Stimulated activated CD4-positive, alpha-beta T cell treated with anti-CD3 and anti-CD28 coated beads, Interleukin-1b, Interleukin-23, amount 100 ng/mL, for 1 hour (primary cell): ENCODE measurements at places on chromosomes 5 and 9.

GRCh38 chr5:134506054-134507039 lies 19.1 kb upstream of the JADE2 start:
- DNase-seq: no peak

DNA sequence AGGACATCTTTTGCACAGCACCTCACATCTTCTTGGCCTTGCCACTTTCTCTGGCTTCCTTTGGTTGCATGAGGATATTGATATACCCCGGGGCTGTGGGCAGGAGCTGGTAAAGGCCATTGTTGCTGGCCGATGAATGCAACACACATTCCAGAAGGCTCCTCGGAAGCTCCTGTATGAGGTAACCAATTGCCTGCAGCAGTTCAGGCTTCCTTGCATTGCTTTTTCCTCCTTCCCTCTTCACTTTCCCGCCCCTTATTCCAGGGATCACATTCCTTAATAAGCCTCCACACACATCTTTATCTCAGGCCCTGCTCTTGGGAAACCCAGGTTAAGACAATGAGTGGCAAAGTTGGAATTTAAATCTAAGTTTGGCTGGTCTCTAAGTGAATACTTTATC lies 505.4 kb upstream of the CLINT1 start:
- DNase-seq: no peak

- DNase-seq: no peak
Observed at GRCh38 chr5:163760498-163760897, 255.1 kb downstream of the MAT2B start.

DNA sequence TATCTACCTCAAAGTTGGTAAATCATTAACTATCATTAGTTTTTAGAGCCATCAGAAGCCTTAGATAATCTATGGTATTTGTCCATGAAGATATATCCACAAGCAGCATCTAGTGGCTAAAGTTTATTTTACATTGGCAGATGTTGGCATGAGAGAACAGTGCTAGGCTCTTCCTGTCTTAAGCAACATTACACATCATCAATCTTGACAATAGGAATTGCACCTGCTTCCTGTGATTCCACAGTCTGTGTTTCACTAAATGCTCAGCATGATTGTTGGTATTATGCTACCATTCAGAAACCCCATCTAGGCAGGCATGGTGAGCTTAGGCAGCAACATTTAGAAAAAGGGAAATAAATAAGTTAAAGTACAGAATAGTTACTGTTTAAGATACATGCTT lies 246.6 kb downstream of the SLCO4C1 start:
- no peak for DNase-seq

- no peak for DNase-seq
Observed at GRCh38 chr5:71882826-71883741, 164.0 kb downstream of the CARTPT start.

DNA sequence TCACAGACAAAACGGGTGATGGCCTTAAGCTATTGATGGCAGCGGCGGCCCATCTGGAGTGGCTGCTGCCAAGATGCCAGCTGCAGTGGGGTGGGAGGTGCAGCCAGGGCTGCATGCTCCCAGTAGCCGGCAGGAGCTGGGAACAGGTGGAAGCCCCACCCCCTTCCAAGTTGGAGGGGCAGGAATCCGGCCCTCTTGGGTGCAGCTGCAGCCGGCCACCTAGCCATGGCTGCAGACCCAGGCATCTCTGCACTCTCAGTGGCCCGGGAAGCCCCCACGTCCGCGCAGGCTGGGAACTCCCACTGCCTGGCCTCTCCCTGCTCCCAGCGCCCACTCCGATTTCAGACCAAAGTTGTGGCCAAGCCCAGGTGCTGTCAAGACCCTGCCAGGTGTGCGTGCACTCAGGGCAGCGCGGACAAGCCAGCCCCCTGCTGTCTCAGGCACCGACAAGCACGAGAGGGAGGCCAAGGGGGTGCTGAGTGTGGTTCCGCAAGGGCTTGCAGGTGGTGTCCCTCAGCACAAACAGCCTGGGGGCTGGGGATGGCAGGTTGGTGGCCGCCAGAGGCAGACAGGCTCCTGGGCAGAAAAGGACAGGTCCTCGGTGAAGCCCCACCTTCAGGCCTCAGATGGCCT lies 115.1 kb upstream of the TSLP start:
- DNase-seq: no peak

GRCh38 chr5:144198386-144198785 lies 27.7 kb downstream of the KCTD16 start:
- no peak for DNase-seq

- DNase-seq: no peak
Observed at GRCh38 chr9:28413471-28413870, 840.2 kb upstream of the C9orf72 start.

DNA sequence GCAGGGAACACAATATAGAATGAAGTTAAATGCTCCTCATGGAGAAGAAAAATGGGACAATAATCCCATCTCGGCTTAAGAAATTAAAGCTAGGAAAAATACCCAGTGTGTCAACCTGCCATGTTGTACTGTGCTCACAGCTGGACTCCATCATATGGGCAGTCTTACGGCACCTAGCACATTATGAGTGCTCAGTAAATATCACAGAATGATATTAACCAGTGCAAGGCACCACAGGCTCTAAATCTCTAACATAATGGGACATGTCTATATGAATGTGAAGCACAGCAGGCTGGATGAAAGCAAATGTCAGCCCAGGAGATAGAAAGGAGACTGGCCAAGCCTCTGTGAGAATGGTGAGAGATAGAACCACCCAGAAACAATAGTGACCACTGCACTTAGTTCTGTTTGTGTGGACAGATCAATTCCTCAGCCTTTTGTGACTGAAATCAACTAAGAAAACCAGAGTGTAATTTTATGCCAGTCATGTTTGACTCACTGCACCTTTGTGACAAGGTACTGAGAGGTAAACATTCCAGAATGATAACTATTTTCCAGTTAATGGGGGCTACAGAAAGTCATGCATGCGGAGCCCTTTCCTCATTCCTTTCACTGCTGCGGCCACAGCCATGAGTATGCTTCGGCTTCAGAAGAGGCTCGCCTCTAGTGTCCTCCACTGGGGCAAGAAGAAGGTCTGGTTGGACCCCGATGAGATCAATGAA lies 140.4 kb upstream of the CDH6 start:
- no peak for DNase-seq

- DNase-seq: no peak
Observed at GRCh38 chr5:152066784-152067183, 142.1 kb upstream of the GLRA1 start.

DNA sequence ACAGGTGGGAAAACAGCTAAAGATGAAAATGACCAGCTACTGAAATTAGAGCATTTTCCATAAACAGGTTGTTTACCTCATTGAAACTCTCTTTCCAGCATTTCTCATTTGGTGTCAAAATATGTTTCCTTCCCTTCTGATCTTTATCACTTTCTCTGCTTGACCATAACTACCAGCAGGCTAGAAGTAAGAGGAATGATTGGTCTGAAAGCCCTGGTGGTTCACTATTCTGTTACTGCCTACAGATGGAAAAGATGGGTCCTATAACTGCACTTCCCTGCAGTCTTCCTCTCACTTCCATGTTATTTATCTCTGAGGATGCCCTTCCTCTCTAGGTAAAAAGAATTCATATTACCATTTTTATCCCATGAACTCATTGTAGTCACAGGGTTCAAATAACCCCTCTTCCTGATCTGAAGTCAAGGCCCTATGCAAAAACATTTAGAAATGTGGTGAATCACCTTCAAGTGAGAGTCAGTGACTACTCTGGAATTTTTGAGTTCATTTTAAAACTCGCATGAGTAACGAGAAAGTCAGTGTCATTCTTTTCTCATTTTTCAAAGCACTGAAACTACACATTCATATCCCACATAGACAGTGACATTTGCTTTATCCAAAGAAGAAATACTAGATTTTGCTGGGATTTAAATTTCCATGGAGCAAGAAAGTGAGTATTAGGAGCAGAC lies 51.7 kb downstream of the ZNF474 start:
- DNase-seq: no peak

- DNase-seq: no peak
Observed at GRCh38 chr5:158070859-158071258, 211.9 kb upstream of the CLINT1 start.

DNA sequence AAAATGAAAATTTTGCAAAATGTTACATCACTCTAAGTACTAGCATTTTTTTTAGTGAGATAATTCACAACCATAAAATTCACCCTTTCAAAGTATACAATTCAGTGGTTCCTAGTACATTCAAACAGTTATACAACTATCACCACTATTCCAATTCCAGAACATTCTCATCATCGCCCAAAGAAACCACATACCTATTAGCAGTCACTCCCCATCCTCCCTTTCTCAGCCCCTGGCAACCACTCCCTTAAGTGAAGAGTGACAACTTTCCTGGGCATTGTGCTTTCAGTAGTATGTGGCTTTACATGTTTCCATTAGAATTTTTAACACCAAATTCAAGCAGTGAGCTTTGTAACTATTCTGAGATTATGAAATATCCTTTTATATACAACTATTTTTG lies 81.4 kb downstream of the RASEF start:
- no peak for DNase-seq

DNA sequence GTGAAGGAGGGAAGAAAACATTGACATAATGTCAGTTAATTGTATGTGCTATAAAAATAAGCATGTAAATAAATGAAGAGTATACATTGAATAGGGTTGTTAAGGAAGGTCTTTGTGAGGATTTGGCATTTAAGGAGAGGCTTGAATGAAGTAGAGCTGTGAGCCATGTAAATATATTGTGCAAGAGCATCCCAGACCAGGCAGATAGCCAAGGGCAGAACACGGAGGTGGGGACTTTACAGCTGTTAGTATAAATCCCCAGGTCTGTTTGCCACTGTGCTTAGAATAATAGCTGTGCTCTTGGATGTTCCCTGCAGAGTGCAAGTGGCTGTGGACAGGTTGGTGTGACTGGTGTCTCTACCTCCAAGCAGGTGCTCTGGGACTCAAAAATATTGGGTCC lies 211.7 kb downstream of the LRRC70 start:
- DNase-seq: no peak

DNA sequence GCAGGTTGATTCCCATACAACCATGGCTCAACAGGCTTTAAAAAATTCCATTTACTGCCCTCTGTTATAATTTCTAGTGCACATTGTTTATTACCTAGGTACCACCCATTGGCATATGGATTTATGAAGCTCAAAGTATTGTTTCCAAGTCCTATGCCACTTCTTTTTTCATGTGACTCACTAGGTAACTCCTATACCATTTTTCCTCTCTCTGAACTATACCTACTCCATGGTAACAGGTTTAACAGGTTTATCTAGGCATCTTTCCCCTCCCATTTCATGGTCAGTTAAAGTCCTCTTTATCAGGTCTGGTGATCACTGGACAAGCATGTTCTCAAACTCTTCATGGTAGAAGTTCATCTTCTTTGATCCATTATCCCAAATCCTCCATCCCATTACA lies 49.6 kb upstream of the ABCA1 start:
- no peak for DNase-seq

DNA sequence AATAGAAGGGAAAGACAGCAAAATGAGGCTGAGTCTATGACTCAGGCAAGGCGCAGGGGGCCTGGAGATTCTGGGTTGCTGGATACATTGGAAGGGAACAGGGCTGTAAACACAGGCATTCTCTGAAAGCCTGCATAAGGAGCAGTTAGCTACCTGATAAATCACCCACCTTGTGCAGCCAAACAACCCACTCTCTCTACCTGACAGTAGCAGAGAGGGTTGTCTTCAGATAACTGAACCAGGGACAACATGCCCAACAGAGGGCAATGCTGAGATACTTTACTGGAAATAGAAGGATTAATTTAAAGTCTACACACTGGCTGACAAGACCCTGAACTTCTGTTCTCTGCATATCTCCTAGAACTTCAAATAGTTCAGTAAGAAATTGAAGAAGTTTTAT lies 161.6 kb downstream of the KCTD16 start:
- no peak for DNase-seq

GRCh38 chr5:146016764-146017484 lies 80.5 kb downstream of the SH3RF2 start:
- no peak for DNase-seq

DNA sequence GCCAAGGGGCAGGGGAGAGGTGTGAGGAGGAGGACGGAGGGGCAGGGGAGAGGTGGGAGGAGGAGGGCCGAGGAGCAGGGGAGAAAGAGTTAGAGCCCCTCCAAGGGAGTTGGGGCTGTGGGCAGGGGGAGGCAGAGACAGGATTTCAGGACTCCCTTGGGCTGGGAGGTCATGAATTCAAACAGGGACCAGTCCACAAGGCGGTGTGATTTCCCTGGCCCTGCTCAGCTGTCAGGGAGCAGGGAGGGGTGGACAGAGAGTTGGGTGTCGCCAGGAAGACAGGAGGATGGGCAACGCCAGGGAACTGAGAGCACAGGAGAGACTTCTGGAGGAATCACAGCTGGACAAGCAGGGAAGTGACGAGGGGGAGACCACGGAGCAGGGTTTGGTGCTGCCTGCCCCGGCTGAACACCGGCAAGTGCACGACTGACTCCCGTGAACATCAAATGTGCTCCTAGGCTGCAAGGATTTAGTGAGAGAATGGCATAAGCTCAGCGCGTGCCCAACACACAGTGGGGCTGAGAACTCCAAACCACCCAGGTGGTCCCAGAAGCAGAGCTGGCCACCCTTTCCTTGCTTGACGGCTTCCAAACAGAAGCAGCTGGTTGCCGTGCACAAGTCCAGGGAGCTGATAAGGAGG lies 17.8 kb upstream of the OLFM1 start:
- no peak for DNase-seq

DNA sequence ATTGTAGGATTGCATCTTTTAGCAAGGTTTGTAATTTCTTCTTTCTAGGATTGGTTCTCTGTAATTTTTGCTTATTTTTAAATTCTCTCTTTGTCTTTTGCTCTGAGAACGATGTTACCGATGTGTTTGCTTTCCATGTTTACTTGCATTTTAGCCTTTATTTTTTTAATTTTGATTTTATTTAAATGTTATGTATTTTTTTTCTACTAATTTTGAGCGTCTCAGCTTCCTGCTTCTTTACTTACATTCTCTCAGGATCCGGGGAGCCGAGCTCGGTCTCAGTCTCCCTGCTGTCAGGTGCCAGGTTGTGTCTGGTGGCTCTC lies 20.9 kb downstream of the ANXA2R start:
- DNase-seq: no peak

GRCh38 chr9:33264003-33264472 lies 470 bp downstream of the BAG1 start:
- DNase-seq: peak; percentile 3
